ENCODE measurements at places on chromosomes 12 and 14.

DNA sequence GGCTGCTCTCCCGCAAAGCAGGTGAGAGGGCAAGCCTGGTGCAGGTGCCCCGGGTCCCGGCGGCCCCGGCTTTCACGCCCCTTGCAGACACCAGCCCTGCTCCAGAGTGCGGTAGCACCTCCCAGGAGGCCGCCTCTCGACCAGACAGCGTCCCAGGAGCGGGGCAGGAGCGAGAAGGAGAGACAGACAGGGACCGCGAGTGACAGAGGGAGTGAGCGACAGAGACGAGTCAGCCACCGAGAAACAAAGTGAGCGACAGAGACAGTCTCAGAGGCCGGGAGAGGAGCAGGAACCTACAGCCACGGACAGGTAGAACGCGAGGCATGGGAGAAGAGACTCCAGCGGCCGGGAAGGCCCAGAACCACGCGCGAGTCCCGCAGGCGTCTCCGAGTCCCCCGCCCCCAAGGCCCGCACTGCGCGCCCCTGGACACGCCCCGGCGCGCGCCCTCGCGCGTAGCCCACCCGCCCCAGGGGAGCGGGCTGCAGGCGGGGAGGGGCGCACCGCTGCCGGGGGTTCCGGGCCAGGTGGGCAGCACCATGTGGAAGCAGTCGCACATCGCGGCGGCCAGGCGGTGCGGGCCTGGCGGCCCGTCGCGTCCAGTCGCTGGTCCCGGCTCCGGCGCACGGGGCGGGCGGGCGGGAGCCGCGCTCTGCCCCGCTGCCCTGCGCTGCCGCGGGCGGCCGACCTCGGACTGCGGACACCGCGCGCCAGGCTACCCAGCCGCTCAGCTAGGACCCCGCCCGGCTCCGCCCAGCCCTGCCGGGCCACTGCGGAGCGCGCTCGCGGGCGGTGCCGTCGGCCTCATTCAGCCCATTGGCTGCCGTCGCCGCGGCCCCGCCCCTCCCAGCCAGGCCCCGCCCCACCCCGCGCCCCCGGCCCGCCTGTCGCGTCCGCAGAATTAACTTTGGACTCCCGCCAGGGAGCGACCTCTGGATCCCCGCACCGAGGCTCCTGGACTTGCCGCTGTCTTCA is at the start of gene AHNAK2:
Gene AHNAK2 (minus strand): TSS at position 694 of the 973 bp plus-strand sequence. CDS start 137 bp downstream, at position 557.
- DNase-seq, result peak; percentile 31

DNA sequence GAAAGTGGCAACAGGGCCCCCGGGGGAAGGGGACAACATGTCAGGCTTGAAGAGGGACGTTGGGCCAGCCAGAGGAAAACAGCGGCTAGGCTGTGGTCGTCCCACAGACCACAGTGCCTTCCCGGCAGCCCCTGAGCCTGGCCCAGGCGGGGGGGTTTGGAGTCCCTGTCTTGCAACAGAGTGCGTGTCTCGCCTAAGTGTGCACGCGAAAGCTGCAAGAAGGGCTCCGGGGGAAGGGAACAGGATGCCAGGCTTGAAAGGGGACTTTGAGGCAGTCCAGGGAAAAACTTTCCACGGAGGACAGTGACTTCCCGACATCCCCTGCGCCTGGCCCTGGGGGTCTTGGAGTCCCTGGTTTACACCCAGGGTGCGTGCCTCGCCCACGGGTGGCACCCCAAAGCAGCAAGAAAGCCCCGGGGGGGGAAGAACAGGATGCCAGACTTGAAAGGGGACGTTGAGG is 157.5 kb upstream of the ALG10B start:
- no peak for DNase-seq

DNA sequence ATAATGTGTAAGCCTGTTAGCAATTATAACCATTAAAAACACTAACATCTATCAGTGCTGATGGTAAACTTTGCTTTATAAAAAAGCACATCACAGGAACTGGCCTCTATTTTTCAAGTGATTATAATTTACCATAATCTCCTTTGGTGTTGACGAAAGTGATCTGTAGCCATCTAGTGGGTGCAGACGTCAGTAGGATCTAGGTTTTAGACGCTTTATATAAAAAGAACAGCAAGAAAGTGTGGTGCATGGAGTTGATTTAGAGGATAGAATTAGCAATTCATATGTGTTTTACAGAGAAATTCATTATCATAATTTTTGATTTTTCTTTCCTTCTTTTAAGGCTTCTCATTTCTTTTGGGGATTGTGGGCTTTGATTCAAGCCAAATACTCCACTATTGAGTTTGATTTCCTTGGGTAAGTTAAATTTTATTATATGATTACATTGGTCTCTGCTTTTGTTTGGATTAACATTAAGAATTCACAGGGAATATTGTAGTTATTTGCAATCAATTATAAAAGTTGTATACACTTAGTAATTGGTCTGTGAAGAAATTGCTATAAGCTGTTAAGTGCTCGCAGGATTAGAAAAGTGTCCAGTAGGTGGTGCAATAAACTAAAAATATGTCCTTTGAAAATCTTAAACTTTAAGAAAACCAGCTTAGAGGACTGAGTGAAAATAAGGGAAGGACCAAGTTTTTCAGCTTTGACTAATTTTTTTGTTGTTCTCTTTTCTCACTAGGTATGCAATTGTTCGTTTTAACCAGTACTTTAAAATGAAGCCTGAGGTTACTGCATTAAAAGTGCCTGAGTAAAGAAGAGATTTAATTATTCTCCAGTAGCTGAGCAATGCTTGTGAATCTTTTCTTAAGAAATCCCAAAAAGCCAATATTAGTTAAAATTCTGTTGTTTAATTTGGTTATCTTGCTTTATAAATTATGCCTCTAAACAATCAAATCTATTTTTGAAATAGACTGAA is 59.5 kb downstream of the ETNK1 start:
- DNase-seq, result no peak

GRCh38 chr14:89841851-89842250 is 112.7 kb downstream of the EFCAB11 start:
- no peak for DNase-seq

- DNase-seq, result no peak
Measured at GRCh38 chr14:55587847-55588246, 7.8 kb downstream of the KTN1 start.

GRCh38 chr12:121468499-121468801 is 68.5 kb downstream of the RNF34 start:
- no peak for DNase-seq

GRCh38 chr12:93573552-93574223 is 1.2 kb downstream of the SOCS2 start:
- peak; percentile 16 for DNase-seq

DNA sequence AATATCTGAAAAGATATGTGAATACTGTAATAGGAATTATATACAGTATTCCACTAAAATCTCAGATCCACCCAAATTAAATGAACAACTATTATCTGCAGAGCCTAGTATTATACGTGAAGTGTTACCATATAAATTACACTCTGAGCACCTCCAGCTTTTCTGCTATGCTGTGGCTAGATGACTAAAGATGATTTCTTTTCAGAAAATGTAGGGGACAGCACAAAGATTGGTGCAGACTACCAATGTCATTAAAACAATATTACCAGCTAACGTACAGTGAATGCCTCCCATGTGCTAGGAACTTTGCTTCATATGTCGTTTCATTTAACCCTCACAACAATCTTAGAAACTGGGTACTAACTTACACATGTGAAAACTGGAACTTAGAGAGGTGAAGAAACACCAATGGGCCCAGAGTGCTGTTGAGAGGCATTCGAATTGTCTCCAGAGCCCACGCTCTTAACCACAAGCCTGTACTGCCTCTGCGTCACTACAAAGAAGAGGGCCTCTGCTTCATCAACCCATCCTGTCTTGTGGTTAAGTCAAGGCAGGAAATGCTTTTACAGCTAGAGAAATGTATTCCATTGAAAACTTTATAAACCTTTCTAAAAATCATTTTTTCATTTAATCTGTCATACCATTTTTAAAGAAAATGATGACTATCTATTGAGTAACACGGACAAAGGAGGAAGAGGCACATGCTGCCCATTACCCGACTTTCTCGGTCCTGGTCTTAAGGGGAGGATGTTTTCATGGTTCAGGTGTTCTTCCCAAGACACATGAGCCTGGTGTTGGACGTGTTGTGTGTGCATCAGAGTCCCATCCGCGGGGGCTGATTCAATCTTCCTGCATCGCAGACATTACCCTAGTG is 1.3 kb downstream of the GPR65 start:
- peak; percentile 77 for DNase-seq

DNA sequence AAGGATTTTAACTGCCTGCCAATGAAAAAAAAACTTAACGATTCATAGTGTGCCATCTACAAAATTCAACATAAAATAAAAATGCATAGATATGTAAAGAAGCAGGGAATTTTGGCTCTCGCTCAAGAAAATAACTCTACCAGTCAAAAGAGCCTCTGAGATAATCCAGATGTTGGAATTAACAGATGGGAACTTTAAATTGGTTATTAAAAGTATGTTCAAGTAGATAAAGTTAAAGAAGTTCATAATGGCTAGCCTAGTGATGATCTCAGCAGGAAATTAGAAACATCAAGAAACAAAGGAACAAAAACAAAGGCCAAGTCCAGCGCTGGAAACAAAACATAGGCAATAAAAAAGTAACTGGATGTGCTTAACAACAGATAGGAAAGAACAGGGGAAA is 23.1 kb downstream of the PIK3C2G start:
- DNase-seq, result no peak

DNA sequence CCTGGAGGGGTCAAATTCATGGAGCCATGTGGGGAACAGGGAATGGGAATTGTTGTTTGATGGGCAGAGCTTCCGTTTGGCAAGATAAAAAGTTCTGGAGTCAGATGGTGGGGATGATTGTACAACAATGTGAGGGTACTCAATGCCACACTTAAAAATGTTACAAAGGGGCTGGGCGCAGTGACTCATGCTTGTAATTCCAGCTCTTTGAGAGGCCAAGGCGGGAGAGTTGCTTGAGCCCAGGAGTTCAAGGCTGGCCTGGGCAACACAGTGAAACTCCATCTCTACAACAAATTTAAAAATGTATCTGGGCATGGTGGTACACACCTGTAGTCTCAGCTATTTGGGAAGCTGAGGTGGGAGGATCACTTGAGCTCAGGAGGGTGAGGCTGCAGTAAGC is 66.0 kb upstream of the DIO3 start:
- DNase-seq, result no peak

DNA sequence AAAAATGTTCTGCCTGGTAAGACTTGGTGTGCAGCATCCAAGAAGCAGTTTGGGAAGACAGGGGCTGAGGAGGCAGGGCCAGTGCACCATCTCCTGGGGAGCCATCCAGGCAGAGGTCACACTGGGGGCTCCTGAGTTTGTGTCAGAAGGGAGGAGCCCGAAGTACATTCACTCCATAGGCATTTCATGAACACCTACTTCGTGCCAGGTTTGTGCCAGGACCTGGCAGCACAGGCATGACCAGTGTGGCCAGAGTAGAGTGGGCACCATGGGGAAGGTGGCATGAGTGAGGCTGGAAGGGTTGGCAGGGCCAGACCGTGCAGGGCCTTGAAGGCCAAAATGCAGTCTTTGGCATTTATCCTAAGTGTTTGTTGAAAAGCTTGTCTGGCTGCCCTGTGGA is 86.5 kb upstream of the RIN3 start:
- DNase-seq, result no peak

GRCh38 chr12:107541001-107541705 is 144.4 kb upstream of the PWP1 start:
- no peak for DNase-seq

DNA sequence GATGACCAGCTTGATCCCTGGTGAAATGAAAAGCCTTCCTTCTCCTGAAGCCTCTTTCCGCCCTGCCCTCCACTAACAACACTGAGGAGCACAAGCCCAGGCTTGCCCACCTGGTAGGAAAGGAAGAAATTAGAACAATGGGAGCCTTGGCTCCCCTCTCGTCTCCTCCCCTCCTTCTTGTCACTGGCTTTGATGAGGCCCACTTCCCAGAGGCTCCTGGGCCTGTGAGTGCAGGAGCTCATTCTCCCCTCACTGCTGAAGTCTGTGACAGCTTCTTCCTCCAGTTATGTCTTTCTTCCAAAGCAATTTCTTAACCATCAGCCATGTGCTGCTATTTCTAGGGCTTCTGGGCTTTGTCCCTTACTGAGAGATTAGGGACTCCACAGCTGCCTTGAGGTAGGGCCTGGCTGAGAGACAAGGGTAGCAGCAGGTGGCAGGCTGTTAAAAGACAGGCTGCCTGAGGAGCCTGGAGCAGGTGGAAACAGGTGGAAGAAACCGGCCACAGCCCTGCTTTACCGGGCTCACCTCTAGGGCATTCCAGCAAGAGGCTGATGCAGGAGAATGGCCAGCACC is 53.6 kb upstream of the SRSF5 start:
- DNase-seq, result no peak

DNA sequence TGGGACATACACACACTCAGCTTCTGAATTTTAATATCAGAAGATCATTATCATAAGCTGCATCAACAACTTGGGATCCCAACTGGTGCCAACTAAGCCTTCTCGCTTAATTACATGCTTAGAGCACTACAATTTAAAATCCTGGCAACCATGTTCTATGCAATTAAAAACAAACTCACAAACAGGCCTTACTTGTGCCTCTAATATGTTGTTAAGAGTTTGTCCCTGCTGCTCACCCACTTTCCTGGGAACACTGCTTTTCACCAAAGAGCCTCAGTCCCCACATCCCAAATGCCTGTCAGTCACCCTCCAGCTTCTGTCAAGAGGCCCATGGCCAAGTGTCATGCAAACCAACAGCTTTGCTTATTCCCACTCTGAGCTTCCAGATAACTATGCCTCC is 69.7 kb downstream of the TTC9 start:
- no peak for DNase-seq

- DNase-seq, result no peak
Measured at GRCh38 chr12:26027401-26027800, 68.9 kb downstream of the RASSF8 start.

- DNase-seq, result no peak
Measured at GRCh38 chr12:88934163-88934747, 354.0 kb upstream of the KITLG start.
